Activated CD4-positive, CD25-positive, alpha-beta regulatory T cell treated with anti-CD3 and anti-CD28 coated beads, Interleukin-2, amount 50 U/mL, for 16 hours (primary cell): ENCODE measurements at places on chromosomes 13 and 19.
A peak's percentile ranks its signal among the peaks of the same experiment; 100 is the strongest.

- no peak for DNase-seq
Measured at GRCh38 chr19:9009935-9010651, at the start of gene MUC16. Gene MUC16, minus strand, starts transcription at chr19:9010409.

- no peak for DNase-seq
Measured at GRCh38 chr13:77696879-77697216, 639 bp upstream of the SLAIN1 start.

GRCh38 chr13:108895220-108895704, 265.9 kb downstream of the MYO16 start:
- DNase-seq = no peak

- no peak for DNase-seq
Measured at GRCh38 chr19:52735734-52736133, 890 bp upstream of the ZNF611 start.

DNA sequence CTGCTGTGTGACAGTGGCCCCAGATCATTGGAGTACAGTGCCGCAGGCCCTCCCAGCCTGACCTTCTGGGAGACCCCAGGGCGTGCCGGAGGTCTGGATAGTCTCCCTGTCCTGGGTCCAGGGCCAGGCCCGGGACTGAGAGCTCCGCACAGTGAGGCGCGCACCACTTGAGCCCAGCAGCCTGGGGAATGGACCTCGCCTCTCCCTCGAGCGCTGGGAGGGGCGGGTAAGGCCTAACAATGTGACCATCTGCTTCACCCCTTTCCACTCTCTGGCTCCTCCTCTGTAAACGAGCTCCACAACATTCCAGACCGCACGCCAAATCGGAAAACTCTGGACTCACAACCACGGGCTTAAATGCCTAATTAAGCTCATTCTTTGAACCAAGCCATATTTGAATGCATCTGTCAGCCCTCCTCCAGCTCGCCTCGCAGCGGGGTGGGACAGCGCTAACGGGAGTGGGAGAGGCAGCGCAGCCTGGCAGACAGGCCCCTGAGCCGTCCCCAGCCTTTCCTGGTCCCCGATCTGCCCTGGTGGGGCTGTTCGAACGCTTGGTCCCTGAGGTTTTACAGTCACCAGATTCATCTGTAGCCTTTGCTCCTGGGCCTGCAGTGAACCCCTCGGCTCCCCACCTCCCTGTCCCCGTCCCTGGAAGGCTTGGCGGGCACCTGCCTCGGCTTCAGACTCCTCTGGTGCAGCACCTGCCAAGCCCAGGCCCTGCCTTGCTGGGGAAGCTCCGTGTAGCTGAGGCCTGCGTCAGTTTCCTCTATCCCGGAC, 120.7 kb upstream of the VSTM2B start:
- DNase-seq = no peak

GRCh38 chr13:111516712-111517640, 196.5 kb downstream of the TEX29 start:
- no peak for DNase-seq

DNA sequence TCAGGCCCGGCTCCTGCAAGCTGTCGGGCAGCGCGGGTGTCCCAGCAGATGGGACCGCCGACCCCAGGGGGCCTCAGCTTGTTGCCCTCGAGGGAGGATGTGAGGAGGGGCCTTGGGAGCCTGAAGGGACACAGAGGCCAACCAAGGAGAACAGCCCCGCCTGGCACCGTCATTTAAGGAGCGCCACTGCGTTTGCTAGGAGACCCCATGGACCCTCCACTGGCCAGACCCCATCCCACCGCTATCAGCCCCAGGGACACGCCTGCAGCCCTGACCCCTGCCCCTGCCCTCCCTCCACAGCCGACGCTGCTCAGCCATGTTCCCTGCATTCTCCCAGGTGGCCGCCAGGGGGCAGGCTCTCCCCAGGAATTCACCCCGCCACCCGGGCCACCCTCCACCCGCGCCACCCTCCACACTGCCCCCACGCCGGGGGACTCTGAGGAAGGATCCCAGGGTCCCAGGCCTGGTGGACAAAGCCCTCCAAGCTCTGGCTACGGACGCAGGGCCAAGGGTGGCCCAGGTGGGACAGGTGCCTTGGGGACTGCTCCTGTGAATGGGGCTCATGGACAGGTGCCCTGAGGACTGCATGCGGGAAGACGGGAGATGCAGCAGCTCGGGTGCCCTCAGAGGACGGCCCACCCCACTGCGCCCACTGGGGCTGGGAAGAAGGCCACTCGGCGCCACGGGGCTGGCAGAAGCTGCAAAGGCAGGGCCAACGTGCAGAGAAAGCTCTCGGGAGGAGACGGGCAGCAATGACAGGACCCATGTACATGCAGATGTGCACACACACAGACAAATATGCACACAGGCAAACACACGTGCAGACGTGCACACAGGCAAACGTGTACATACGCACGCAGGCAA, 34.4 kb downstream of the PIP5K1C start:
- peak; percentile 56 for DNase-seq

GRCh38 chr19:42124386-42124901, 7.8 kb downstream of the POU2F2 start:
- no peak for DNase-seq

GRCh38 chr13:92821324-92821723, 405.3 kb upstream of the GPC6 start:
- no peak for DNase-seq

GRCh38 chr19:42151782-42152684, 19.8 kb upstream of the POU2F2 start:
- no peak for DNase-seq

DNA sequence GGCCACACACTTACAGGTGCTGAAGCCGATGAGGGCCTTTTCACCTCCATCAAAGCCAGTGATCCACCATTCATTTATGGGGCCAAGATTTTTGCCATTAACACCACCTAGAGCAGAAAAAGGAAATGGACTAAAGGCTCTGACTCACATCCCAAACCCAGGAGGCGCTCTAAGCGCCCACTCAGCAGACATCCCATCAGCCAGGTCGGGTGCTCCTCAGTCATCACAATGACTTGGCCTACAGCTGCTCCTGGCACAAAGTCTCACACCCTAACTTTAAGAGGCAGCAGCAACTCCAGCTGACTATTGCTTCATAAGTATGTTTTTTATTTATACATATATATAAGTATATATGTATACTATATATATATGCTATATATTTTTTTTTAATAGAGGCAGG, 36.1 kb upstream of the EIF3G start:
- no peak for DNase-seq

- DNase-seq = no peak
Measured at GRCh38 chr13:31556376-31556775, 182.9 kb upstream of the RXFP2 start.

DNA sequence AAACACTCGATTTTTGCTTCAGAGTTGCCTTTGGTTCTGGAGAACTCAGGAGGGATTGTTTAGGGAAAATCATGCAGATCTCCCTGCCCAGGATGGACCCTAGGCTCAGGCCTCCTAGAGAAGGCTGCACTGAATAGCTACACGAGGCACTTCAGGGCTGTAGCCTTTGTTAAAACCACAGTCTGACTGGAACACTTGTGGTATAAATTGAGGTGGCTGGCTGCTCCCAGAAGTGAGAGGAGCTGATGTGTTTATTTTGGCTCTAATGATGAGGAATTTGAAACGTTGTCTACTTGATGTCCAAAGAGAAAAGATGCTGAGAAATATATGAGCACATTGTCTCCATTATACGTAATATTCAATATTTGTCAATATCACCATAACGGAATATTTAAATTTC, 762.1 kb upstream of the ARGLU1 start:
- no peak for DNase-seq

GRCh38 chr13:44308352-44308751, 65.3 kb upstream of the SERP2 start:
- no peak for DNase-seq

- DNase-seq = no peak
Measured at GRCh38 chr13:94312511-94313216, 166.8 kb downstream of the DCT start.

GRCh38 chr13:107548338-107548737, 667.0 kb downstream of the LIG4 start:
- DNase-seq = no peak

- DNase-seq = no peak
Measured at GRCh38 chr19:56117376-56117884, 3.7 kb downstream of the ZNF787 start.

- no peak for DNase-seq
Measured at GRCh38 chr19:33280351-33280921, 21.9 kb downstream of the CEBPA start.

GRCh38 chr13:84352946-84353345, 470.7 kb upstream of the SLITRK1 start:
- DNase-seq = no peak

DNA sequence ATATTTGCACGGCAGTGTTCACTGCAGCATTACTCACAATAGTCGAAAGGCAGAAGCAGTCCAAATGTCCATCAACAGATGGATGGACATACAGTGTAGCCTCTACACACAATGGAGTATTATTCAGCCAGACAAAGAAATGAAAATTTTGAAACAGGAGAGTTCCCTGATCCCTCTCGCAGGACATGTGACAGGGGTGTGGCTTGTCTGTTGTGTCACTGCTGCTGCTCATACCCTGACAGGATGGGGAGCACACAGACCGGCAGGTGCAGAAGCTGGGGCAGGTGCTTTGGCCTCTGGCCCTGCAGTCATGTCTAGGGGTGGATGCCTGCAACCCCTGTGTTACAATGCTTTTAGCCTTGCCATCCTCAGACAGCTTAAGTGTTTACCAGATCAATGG, 204.3 kb downstream of the EFNB2 start:
- no peak for DNase-seq

DNA sequence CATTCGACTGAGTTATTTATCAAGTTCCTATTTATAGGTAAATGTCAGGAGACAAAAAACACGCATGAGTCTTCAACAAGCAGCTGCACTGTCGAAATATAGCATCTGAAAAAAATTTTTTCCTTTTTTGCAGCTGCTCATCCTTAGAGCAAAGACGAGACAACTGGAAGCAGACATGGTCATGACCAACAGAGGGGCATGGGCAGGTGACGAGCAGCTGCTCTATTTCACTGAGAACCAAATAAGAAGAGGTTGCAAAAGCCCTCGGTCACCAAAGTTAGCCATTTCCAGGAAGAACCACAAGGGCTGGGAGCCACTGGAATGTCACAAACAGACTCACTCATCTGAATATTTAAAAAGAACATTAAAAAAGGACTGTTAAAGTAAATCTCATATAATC, 22.2 kb downstream of the SOHLH2 start:
- DNase-seq = no peak

DNA sequence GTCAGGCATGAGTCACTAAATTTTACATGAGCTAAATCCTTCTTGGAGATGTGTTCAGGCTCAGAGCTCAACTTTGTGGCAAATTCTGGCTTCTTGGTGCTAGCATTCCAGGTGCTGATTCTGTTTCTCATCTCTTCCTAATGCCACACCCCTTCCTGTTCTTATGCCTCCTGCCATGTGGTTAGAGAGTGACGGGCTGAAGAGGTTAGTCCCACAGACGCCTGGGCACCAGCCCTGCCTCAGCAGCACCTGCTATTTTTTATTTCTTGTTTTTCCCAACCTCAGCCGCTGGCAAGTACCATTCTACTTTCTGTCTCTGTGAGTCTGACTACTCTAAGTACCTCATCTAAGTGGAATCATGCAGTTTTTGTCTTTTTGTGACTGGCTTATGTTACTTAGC, 329.5 kb downstream of the KCNRG start:
- no peak for DNase-seq

- no peak for DNase-seq
Measured at GRCh38 chr13:30268673-30269072, 38.7 kb downstream of the KATNAL1 start.

DNA sequence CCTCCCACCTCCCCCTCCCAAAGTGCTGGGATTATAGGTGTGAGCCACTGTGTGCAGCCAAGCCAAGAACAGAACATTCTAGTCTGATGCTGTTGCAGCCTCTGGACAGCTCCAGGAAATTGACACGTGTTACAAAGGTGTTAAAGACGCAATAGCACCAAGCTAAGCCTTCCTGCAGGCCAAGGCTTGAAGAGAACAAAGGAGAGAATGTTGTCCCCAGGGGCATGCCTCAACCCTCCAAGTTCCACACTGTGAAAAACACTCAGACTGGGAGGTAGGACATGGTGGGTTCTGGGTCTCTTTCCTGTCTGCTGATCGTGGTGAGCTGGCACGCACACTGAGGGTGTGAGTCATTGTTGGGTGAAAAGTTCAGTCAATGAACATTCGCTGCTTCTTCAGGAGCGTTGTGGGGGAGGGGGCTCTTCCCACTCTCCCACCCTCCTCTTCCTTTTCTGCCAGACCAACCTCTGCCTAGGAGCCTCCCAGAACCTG, 5.3 kb upstream of the PTPRS start:
- DNase-seq = no peak

- DNase-seq = no peak
Measured at GRCh38 chr13:78607409-78608251, 4.3 kb upstream of the POU4F1 start.

DNA sequence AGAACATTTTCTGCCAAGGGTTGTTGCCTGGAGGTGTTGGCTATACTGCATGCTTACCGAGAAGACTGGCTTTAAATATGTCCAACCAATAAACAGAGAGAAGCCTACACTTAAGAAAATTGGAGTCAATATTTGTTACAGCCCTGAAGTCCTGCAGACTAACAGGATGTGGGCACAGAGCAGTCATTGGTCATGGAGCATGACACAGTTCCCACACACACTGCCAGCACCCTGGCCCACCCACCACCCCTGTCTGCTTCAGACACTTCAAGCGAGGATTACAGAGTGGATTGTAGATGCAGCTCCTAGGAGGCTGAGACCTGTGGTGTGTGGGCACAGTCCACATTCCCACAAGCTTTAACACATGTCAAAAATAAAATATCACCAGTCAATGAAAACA, 21.0 kb upstream of the SERP2 start:
- DNase-seq = no peak

GRCh38 chr19:6373813-6374108, 1.2 kb downstream of the ALKBH7 start:
- no peak for DNase-seq

- DNase-seq = no peak
Measured at GRCh38 chr13:113657851-113658741, at the start of gene ATP4B. Gene ATP4B, minus strand, starts transcription at chr13:113658198. Its CDS starts 54 bp downstream, at chr13:113658144.
